ENCODE measurements at places on chromosomes 12 and 14.

DNA sequence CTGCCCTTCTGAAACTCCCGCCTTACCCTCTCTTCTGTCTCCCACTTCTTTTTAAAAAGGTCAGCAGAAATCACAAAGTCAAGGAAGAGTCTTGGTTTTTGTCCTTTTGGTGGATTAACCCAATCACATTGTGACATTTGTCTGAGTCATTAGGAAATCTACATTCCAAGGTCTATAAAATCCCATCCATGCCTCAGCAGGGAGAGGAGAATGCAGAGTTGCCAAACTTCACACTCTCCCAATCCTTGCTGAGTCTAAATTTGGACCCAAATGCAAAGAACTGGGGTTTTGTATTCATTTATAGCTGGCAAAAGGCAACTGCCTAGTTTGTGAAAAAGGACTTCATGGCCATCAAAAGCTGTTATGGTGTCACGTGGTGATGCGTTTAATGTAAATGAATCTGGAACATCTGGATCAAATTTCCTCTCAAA, 67.9 kb downstream of the TMEM30B start:
- DNase-seq: no peak

- no peak for DNase-seq
Observed at GRCh38 chr12:58915634-58916033, 4.7 kb downstream of the LRIG3 start.

DNA sequence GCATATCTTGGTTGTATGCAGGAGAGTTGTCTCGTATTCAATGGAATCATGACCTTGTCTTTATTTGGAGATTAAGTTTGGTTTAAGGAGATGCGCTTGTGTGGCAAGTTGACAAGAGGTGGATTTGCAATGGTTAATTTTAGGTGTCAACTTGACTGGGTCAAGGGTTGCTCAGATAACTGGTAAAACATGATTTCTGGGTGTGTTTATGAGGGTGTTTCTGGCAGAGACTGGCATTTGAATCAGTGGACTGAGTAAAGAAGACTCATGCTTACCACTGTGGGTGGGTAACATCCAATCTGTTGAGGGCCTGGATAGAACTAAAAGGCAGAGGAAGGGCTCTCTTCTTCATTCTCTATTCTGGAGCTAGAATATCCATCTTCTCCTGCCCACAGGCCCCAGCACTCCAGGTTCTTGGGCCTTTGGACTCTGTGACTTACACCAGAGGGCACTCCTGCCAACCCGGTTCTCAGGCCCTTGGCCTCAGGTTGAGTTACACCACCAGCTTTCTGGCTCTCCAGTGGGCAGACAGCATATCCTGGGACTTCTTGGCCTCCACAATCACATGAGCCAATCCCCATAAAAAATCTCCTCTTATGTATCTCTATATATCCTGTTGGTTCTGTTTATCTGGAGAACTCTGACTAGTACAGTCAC, 141.5 kb upstream of the ARID2 start:
- no peak for DNase-seq

GRCh38 chr12:31961137-31961536, 1.9 kb downstream of the RESF1 start:
- no peak for DNase-seq

GRCh38 chr14:50823051-50823761, 7.8 kb downstream of the NIN start:
- DNase-seq: no peak

DNA sequence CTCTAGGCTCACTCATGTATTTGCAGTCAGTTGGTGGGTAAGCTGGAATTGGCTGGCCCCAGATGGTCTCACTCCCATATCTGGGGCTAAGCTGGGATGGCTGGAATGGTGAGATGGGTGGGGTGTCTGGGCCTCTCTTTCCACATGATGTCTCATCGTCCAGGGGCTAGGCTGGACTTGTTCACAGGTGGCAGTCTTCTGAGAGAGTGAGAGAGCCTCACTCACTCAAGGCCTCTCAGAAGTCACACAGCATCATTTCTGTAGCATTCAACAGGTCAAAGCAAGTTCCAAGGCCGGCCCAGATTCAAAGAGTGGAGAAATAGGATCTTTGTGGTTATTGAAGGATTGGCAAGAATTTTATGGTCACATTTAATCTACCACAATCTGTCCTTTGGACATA, 102.7 kb downstream of the UNC79 start:
- no peak for DNase-seq

- peak; percentile 67 for DNase-seq
Observed at GRCh38 chr12:56338308-56339157, at the start of gene IL23A. TSS of gene IL23A (plus strand) at chr12:56338884. CDS start at chr12:56339045, 161 bp downstream.

GRCh38 chr14:26286081-26286912, 311.5 kb downstream of the NOVA1 start:
- no peak for DNase-seq

DNA sequence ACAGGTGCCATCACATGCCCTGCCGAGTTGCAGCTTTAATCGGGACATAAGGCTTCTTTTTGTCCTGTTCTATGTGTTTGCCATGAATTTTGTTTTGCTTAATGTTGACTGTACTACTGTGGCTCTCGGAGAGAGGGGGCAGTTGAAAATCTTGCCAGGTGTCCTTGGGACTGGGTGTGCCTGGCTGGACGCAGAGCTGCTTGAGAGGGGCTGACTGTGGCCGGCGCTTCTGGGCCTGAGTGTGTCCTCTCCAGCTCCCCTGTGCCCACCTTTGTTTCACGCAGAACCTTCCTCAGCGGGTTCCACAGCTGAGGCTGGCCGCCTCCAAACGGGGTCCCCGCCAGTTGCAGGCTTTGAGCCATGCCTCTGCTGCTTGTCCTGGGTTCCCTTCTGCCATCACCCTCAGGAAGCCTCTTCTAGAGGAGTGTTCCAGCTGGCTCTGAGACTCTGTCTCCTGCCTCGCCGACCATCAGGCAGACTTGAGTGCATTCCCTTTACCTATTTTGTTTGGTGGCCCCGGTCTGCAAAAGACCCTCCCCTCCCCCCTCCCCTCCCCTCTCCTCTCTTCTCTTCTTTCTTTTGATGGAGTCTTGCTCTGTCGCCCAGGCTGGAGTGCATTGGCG, 49.7 kb downstream of the DDX51 start:
- no peak for DNase-seq

DNA sequence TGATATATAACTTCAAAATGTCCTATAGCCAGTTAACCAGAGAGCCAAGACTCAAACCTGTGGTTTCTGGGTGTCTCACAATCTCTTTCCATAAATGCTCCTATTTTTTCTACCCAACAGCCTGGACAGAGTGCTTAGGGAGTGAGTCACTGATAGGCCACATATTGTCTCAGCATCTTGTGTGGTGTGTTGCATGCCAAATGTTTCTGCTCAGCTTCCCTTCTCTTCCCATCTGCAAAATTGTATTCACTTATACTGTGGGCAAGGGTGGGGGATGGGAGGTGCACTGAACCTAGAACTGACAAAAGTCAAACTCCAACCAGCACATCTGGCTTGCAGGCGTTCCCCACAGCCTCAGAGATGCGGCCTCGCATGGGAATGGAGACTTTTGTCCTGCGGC, 123.3 kb downstream of the KCNA5 start:
- DNase-seq: no peak

GRCh38 chr14:89292579-89293313, 124.3 kb downstream of the FOXN3 start:
- DNase-seq: no peak

DNA sequence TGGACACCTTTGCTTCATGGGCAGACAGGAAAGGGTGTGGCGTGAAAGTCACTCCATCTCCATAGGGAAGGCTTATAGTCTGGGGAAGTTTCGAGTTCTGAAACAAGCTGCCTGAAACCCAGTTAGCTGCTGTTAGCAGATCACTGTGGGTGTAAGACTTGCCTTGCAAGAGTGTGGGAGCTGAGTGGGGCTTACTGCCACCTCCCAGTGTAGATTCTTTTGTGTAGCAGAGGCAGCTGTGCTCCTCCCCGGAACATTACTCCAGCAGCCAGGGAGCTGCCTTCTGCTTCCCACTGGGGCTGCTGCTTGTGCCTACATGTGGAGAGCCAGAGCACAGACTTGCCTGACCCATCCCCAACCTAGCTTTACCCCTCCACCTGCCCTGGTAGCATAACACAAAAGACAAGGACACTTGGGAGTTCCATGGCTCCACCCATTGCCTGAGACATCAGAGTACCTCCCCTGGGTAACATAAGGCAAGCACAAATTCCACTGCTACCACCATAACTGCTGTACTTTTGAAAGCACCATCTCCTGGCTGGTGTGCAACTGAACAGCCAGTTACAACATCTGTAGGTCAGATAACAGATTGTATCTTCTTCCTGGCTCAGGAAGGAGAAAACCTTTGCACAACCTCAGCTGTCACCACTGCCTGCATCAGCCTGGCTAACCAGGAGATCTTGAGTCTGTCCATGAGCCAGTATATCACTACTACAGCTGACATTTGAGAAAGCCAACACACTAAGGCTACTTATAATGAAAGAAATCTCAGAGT, 69.5 kb downstream of the ADAMTS20 start:
- DNase-seq: no peak

GRCh38 chr14:103894723-103895059, 33.6 kb upstream of the TDRD9 start:
- no peak for DNase-seq

- DNase-seq: no peak
Observed at GRCh38 chr12:89752341-89752740, 43.7 kb upstream of the ATP2B1 start.

DNA sequence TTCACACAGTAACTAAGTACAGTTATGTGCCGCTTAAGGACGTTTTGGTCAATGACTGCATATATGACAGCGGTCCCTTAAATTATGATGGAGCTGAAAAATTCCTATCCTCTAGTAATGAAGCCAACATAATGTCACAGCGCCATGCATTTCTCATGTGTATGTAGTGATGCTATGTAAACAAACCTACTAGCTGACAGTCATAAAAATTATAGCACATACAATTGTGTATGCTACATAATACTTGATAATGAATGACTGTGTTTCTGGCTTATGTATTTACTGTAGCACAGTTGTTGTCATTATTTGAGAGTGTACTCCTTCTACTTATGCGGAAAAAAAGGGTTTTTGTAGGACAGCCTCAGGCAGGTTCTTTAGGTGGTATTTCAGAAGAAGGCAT, 99.7 kb downstream of the DACT1 start:
- no peak for DNase-seq

DNA sequence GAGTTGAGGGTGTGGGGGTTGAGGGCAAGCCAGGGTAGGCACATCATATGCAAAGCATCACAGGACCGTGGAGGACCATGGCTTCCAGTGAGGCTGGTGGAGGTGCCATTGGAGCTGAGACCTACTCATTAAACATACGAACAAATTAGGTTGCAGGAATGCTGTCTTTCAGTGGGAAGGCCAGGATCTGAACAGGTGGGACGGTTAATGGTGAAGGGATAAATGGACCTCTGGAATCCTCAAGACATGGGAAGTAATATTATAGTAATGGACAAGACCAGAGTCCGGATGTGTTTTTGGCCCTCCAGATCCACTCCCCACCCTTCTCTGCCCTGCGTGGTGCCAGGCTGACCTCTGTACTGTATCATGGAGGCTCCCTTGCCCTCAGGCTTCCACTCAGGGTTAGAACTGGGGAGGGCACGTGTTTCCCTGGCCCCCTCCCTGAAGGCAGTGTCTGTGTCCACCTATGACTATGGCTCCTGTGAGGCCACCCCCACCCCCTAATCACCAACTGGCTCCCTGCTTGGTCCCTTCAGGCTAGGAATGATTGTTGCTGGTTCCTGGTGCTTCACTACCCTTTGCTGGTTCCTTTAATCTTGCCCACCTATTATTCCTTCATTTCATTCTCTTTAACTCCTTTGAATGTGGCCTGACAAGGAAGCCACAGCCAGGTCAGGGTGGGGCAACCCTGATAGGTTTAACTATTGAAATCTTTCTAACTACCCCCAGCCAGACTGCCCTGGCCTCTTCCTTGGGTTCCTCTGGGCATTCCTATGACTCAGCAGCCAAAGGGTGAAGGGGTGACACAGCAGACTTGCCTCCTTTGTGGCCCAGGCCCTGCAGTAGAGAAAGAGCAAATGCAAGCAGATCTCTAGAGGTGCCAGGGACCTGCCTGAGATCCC, 10.7 kb downstream of the DHRS2 start:
- DNase-seq: no peak

DNA sequence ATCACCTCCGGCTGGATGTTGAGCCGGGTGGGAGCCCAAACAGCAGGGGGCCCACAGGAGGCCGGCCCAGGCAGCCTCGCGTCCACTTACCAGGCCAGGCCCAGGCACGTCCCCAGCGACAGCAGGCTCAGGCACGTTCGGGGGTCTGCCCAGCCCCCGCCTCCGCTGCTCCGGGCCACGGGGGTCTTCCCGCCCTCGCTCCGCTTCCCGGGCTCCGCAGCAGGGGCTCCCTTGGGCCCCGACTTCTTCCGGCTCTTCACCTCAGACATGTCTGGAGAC, 216 bp downstream of the IKBIP start:
- DNase-seq: no peak

DNA sequence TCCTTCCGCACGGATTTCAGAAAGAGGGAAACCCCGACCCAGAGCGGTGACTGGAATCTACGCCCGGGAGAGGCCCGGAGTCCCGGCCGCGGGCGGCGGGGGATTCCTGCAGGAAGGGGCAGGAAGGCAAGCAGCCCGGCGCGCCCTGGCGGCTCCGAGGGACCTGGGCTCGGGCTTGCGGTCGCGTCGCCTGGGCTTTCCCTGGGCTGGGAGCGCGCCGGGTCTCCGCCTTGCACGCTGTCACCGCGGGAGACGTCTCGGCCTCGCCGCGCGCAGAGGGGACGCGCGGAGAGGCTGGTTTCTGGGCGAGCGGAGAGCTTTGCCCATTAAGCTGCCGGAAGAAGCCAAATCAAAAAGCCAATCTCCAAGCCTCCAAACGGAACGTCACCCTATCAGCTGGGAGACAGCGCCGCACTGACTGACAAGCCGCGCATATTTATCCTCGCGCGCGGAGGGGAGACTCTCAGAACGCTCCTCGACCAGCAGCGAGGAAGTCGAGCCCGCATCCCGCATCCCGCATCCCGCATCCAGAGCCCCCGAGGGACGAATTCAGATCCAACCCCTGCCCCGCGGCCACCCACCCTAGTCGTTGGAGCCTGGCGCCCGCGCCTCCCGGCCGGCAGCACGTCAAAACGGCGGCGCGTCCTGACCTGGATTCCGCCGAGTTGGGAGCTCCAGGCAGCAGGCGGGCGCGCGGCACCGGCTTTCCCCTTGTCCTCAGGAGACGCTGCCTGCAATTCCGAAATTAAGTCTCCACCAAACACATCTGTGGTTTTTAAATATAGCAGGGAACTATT, at the start of gene SLC8A3:
TSS of gene SLC8A3 (minus strand) at position 293 of the 797 bp plus-strand sequence. CDS start 20,529 bp downstream, outside the sequence.
- no peak for DNase-seq

DNA sequence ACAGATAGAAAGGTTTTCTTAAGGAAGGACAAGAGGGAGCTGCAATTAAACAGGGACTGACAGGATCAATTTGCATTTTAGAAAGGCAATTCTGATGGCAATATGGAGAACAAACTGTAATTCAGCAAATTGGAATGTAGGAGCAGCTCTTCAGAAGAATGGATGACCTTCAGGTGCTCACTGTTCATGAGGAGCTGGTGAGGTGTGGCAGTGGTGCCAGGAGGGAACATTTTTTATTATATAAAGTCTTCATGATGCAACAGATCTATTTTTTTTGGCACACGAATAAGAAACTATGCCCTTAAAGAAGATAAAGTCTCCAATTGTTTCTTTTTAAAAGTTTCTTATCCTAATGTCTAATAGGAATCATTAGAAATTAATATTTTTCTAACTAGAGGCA, 151.7 kb downstream of the SLC38A4 start:
- no peak for DNase-seq

GRCh38 chr14:77026930-77027537, 1.5 kb downstream of the IRF2BPL start:
- DNase-seq: peak; percentile 38

- no peak for DNase-seq
Observed at GRCh38 chr14:101843665-101844064, 82.2 kb downstream of the PPP2R5C start.

All from activated T-cell treated with anti-CD3 and anti-CD28 coated beads for 1 hour (primary cell).